Activated gamma-delta T cell treated with Interleukin-2 at 50 U/mL for 16 hours (primary cell): ENCODE measurements at places on chromosomes 3 and 15.

- no peak for DNase-seq
Observed at GRCh38 chr15:52206446-52206845, 15.3 kb upstream of the GNB5 start.

GRCh38 chr3:195886181-195887141 lies 21.9 kb downstream of the TNK2 start:
- DNase-seq: no peak

DNA sequence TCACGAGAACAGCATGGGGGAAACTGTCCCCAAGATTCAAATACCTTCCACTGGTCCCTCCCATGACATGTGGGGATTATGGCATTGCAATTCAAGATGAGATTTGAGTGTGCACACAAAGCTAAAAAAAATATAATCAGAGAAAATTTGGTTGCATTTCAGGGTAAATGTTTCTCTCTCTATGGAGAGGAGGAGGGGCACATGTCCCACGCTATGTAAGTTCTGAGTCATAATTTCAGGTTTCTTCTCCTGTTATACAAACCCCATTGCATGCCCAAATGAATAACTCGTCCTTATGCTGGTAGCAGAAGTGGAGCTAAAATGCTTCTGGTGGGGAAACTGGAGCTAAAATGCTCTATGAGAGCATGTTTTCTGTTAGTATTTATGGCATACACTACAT lies 209.7 kb upstream of the DCBLD2 start:
- DNase-seq: no peak

DNA sequence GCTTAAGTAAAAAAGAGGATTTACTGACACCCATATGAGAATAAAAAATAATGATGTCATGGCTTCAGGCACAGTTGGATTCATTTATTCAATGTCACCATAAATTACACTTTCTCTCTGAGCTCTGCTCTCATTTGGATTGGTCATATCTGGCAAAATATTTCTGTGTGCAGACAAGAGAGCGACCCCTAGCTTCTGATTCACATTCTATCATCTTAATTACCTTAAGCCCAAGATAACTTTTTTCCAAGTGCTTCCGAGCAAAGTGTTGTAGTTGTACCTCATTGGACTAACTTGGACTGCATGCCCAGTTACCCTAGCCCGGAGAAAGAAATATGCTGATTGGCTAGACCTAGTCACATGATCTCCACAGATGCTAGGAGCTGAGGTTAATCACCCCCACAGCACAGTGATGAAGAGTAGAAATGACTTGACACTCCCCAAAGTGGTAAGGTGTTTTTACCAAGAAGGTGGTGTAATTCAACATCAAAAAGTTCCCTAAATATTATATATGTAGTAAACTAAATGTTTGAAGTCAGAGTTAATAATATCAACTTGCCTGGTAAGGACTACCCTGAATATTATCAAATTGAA lies 552.2 kb upstream of the SUCLG2 start:
- no peak for DNase-seq

- no peak for DNase-seq
Observed at GRCh38 chr3:171744158-171744741, 66.0 kb downstream of the PLD1 start.

GRCh38 chr3:183212096-183212495 lies 41.0 kb upstream of the B3GNT5 start:
- DNase-seq: no peak

DNA sequence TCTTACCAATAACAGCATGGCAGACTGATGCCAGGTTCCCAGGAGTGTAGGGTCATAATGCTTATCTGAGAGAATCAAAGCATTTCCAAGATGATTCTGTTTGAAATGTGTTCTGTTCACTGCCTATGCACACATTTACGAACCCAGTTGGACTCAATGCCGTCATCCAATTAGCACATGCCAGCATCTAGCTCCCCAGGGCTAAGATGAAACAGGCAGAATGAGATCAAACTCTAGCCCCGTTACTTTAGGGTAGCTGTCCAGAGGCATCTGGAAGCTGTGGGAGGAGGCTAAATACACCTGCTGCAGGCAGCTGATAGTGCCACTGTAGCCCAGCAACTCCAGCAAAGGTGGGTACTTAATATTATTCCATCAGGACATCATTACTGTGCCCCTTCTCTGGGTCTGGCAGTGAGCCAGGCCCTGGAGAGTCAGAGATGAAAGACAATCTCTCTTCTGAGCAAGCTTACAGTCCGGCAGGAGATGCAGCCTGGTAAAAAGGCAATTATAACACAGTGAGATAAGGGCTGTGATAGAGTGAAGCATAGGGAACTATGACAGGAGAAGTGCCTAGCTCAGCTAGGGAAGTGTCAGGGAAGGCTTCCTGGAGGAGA lies 156.4 kb upstream of the PPP2R3A start:
- no peak for DNase-seq

DNA sequence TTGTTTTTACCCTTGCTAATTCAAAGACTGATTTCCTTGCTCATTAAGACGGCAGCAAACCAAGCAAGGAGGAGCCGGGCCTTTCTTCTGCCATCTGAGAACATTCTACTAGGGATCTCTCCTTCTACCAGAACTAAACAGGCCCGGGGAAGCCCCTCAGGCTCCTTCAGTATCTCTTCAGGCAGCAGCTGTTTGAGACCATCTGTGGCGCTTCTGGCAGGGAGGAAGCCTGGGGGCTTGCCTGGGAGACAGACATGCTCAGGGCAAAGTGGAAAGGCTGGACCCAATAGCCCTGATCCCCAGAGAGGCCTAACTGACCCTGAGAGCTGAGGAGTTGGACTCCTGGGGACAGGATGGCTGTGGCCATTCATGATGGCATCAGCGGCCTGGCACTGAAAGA lies 67.9 kb downstream of the FEM1B start:
- no peak for DNase-seq

DNA sequence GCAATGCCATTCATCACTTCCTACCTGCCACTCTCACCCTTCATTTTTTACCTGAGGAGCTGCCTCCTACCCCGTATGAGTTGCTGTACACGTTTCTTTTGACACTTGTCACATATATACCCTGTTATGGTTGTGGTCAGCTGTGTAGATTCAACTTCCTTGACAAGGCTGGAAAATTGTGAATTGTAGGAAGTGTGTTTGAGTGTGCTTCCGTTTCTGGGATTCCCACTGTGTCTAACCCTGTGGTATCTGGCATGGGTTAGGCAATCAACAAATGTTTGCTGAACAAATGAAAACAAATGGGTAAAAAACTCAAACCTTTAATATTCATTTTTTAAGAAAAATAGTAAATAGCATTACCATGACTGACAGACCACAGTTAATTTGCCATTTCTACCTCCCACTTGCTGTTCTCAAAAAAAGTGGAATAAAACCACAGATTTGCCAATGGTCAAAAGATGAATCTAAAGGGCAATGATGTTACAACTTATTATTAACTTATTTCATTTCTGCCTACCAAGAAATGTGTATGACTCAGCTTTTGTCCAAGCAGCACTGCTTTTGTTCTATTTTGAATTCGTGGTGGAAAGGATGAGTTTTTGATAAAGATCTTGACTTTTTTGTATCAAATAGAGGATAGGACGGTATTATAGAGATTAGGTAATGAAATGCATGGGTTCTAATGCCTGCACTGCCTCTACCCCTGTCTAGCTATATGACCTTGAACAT lies 404.6 kb downstream of the LPP start:
- DNase-seq: no peak

- DNase-seq: no peak
Observed at GRCh38 chr15:96598514-96598913, 268.0 kb downstream of the NR2F2 start.

DNA sequence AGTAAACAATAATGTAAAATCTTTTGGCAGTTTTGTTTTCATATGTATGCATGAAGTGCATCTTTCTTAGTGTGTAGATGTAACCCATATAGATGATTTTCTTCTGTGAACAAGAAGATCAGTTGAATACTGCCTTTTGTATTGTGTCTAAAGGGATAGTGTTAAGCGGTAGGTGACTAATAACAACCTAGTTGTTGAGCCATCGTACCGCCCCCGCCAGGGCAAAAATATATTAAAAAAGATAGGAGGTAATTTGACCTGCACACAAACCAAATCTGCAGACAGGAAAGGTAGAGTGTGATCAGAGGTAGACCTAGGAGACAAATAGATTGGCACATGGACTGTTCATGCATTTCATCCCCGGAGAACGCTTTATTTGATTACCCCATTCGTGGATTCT lies 3.3 kb upstream of the GMNC start:
- DNase-seq: no peak

DNA sequence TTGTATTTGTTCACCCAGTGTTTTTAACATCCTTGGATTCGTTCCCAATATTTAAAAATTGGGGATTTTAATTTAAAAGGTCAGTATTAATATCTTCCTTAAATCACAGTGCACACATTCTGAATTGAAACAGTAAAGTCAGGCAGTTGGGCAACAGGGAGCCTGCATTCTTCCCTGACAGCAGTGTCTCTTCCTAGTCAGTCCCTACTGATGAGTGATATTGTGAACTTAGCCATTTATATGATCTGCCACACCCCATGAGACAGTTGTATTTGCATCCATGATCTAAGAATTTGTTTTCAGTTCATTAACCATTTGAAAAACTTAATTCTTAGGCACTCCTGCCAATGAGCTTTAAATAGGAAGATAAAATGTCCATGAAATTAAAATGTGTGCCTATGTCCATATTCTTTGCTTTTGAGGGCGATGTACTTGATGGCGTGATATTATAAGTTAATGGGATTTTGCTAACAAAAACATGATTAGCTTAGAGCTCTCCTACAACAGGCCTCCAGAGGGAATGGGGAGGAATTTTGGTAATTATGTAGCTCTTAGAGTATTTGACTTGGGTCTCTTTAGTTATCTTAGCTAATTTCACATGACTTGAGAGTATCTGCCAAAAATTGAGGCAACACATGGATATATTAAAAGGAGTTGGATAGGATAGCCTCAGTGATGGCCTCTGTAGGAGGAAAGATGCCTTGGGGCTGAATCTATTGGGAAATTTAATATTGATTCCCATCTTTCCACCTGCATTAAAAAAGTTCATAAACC lies 219.3 kb downstream of the PTPRG start:
- DNase-seq: no peak

DNA sequence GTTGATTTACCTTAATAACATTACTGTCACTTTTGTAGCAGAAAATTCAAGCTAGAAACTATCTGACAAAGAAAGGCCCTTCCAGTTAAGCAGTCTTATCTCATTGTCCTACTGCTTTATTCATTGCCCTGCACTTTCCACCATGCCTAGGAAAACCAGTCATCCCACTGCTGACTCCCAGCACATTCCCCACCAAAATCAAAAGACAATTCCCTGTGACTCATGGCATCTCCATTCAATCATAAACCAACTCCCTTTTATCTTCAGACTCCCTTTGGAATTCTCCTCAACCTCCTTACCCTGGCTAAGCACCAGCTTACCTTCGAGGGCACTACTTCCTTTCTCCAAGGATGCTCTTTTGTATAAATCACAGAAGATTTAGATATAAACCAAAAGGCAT lies 184.3 kb downstream of the PLCH1 start:
- no peak for DNase-seq

DNA sequence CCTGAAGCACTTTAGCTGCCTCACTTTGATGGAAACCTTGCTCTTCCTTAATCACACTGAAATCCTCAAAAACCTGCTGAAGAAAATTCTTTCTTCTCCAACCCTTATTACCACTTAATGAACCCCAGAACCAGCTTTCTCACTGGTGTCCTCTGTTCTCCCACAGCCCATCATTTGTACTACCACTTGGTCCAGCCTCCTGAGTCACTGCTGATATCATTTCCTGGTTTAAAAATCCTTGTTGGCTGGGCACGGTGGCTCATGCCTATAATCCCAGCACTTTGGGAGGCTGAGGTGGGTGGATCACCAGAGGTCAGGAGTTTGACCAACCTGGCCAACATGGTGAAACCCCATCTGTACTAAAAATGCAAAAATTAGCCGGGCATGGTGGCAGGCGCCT lies 418.6 kb upstream of the KCNMB2 start:
- DNase-seq: no peak

- DNase-seq: no peak
Observed at GRCh38 chr3:175355801-175356335, 496.7 kb downstream of the NAALADL2 start.

- no peak for DNase-seq
Observed at GRCh38 chr3:78545827-78546226, 1222.0 kb downstream of the ROBO1 start.

- no peak for DNase-seq
Observed at GRCh38 chr3:10378246-10378645, 57.3 kb upstream of the SEC13 start.

DNA sequence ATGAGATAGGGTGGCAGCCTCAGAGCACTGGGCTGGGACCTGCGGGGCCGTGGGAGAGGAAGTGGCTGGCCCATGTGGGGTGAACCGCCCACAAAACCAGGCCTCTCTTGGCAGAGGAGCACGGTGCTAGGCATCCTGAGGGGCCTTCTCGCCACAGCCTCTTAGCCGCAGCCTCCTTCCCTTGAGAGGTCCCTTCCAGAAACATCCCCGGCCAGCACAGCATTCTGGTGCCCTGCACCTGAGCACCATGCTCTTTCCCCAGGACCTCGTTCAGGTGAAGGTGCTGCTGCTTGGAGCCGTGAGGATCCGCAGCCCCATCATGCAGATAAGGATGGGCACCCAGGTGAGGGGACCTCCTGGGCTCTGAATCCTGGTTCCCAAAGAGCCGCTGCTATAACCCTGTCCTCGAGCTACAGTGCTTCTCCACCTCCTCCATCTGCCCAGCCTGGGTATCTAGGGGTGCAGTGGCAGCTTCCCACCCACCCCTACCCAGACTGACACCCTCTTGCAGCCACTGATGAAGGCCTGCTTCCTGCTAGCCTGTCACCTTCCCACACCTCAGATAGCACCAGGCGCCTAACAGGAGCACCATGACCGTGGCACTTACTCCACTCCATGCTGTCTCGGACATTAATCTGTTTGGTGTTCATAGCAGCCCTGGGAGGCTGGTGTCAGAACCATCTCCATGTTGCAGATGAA lies 11.2 kb upstream of the TXNRD3 start:
- DNase-seq: no peak

DNA sequence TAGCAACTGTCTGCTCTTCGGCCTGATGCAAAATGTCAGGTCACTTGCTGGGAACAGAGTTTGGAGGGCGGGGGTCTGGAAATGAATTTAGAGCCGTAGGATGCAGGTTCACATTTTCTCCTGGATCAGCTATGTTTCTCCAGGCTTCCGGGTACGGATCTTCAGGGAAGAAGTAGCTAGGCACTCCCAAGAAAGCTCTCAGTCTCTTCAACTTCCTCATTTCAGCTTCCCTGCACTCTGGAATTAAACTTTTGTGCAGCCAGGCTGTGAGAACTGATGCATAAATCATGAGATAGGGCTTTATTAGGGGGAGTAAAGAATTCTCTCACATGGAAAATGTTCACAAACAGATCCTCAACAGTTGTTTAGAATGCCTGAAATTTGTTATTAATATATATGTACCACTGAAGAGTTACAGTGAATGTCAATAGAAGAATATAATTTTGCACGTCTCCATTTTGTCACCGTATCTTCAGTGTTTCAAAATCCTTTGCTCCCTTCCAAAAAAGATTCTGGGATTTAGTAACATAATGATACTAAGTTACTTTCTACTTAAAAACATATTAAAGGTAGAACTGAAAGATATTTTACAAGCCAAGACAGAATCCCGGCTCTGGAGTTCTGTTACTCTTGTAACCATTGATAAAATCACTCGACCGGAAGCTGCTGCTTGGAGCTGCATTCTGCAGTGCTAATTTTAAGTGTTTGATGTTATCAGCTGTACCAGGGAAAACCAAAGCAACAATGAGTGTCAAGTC lies 178.5 kb upstream of the P2RY1 start:
- DNase-seq: no peak

- no peak for DNase-seq
Observed at GRCh38 chr3:165347526-165347925, 151.3 kb upstream of the SLITRK3 start.

- DNase-seq: no peak
Observed at GRCh38 chr3:154970797-154971196, 109.3 kb upstream of the MME start.

- DNase-seq: no peak
Observed at GRCh38 chr3:65793495-65794200, 245.1 kb downstream of the MAGI1 start.
